Uterus (tissue), 4 donors: ENCODE measurements at places on chromosomes 2 and 18. TPM values are rescaled to one million over a fixed set of nuclear protein-coding genes. Genes with fewer than 3 reads are reported as not detected.

The SP100 gene
- 112 TPM for total RNA-seq

The RAX gene
- total RNA-seq, result not detected

The RNF144A gene
- total RNA-seq, result 103 TPM

The LMAN2L gene
- total RNA-seq, result 20.2 TPM

The GALNT14 gene
- total RNA-seq, result 0.58 TPM

The CD207 gene
- total RNA-seq, result 2.5 TPM

DNA sequence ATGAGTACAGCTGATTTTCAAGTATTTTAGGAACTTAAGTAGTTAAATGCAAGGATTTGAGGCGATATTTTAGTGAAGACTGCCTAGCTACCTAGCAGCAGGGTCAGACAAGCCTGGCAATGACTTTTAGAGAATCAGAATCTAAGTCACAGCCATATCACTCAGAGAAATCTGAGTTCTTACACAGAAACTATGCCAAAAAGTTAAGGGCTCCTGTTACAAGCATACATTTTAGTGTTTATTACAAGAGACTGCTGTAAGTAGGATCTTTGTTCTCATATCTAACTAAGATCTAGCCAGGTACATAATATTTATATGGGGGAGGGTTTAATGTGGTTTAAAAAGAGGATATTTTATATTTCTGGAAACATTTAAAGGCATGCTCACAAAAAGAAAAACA lies 37.5 kb downstream of the MAP4K3 start:
- no peaks in the 10 kb centered on the region for H3K36me3 ChIP-seq
- H3K27ac ChIP-seq, result no peak overlapping the region
- H3K27me3 ChIP-seq, result no peaks in the 10 kb centered on the region

- H3K4me3 ChIP-seq, result peak overlapping the region; percentile 15
- no peaks in the 10 kb centered on the region for H3K4me1 ChIP-seq
- no peak for DNase-seq
- H3K27me3 ChIP-seq, result no peaks in the 10 kb centered on the region
- no peaks in the 10 kb centered on the region for H3K36me3 ChIP-seq
- peak overlapping the region; percentile 56 for H3K27ac ChIP-seq
Observed at GRCh38 chr2:59019566-59020159, 778.5 kb upstream of the FANCL start.

DNA sequence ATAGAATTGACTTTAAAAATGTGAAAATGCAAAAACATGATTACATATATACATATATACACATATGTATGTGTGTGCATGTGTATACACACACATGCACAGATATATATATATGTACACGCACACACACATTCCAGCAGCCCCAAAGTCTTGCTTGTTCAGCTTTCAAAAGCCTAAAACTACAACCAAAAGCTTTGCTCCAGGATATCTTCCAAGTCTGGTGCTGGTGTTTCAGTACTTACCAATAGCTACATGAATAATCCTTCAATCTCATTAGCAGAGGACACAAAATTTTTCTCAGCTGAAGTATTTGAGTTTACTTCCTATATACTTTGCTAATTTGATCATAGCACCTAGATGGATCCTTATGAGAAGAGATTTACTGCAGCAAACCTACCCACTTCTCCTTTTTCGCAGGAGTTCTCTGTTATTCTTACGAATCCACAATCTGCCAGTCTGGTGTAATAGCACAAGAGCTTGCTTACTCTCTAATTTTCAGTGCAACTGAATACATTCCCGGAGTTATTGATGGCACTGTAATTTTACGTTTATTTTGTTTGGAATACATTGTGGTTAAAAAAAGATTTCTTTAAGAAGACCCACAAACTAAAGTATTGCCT lies 553.3 kb downstream of the ARHGAP15 start:
- H3K4me3 ChIP-seq, result no peak overlapping the region
- no peaks in the 10 kb centered on the region for H3K36me3 ChIP-seq
- DNase-seq, result no peak
- no peak overlapping the region for H3K27ac ChIP-seq
- no peaks in the 10 kb centered on the region for H3K27me3 ChIP-seq

DNA sequence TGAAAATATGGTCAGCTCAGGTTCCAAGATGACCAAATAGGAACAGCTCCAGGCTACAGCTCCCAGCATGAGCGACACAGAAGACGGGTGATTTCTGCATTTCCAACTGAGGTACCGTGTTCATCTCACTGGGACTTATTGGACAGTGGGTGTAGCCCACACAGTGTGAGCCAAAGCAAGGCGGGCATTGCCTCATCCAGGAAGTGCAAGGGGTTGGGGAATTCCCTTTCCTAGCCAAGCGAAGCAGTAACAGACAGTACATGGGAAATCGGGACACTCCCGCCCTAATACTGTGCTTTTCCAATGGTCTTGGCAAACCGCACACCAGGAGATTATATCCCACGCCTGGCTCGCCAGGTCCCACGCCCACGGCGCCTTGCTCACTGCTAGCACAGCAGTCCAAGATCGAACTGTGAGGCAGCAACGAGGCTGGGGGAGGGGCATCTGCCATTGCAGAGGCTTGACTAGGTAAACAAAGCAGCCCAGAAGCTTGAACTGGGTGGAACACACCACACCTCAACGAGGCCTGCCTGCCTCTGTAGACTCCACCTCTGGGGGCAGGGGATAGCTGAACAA lies 57.5 kb downstream of the WDPCP start:
- DNase-seq, result no peak
- no peaks in the 10 kb centered on the region for H3K27me3 ChIP-seq
- H3K4me3 ChIP-seq, result no peak overlapping the region
- H3K4me1 ChIP-seq, result no peaks in the 10 kb centered on the region

GRCh38 chr2:6301426-6301825 lies 564.3 kb downstream of the CMPK2 start:
- no peak for DNase-seq
- no peaks in the 10 kb centered on the region for H3K27me3 ChIP-seq
- H3K36me3 ChIP-seq, result no peaks in the 10 kb centered on the region
- H3K4me3 ChIP-seq, result no peak overlapping the region

DNA sequence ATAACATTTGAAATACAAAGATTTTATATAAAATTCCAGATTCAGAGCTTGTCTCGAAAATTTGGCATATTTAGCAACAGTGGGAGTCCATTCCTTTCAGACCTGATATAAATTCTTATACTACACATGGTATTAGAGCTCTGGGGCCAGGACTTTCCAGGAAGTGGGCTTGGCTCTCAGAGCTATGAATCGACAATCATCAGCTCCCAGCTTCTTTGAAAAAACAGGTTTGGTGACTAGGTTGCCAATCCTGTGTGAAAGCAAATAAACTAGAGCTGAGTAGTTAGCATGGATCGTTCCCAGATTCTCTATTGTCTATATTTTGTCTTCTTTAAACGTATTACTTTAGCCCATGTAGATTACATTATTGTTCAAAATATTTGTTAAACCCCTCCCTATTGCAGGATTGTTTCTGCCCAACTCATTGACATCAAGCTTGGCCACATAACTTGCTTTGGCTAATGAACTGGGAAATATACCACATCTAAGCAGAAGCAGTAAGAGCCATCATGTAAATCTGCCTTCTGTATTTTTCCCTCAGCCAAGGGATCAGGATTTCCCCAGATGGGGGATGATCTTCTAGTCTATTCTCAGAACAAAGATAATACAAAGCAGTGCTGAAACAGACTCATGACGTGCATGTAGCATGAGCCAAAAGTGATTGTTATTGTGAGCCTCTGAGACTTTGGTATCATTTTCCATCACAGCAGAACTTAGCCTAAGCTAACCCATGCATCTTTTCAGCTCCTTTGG lies 105.4 kb downstream of the KCNH7 start:
- H3K27me3 ChIP-seq, result no peaks in the 10 kb centered on the region
- H3K4me3 ChIP-seq, result no peak overlapping the region
- no peaks in the 10 kb centered on the region for H3K36me3 ChIP-seq
- no peaks in the 10 kb centered on the region for H3K4me1 ChIP-seq

DNA sequence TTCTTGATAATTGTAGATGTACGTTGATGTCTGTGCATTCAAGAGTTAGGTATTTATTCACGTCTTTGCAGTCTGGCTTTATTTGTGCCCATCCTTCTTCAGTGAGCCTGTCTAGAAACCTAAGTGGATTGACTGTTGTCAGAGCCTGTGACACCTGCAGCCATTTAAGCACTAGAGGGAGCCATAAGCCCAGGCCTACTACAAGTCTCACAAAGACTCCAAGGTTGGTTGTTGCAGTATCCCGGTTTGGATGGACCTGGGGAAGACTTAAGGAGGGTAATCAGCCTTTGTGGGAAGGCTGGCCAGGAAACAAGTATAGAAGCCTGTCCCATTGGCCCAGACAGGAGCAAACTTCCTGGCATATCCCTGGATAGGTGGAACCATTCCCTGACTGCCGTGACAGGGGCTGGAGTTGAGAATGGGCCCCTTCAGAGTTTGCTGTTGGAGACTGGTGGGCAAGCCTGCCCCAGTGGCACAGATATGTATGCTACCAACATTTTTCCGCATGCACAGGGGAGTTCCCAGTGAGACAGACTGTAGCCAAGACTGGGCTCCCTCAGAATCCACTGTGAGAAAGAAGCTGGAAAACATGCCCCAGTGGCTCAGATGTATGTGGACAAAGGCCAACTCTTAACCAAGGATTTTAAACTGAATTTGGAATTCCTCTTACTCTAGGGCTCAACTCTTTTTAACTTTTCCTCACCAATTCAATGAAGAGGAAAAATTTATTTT lies 9.3 kb upstream of the LRRC30 start:
- no peak for DNase-seq
- H3K4me1 ChIP-seq, result no peaks in the 10 kb centered on the region
- no peak overlapping the region for H3K27ac ChIP-seq
- H3K27me3 ChIP-seq, result no peaks in the 10 kb centered on the region
- H3K36me3 ChIP-seq, result no peaks in the 10 kb centered on the region
- no peak overlapping the region for H3K4me3 ChIP-seq

DNA sequence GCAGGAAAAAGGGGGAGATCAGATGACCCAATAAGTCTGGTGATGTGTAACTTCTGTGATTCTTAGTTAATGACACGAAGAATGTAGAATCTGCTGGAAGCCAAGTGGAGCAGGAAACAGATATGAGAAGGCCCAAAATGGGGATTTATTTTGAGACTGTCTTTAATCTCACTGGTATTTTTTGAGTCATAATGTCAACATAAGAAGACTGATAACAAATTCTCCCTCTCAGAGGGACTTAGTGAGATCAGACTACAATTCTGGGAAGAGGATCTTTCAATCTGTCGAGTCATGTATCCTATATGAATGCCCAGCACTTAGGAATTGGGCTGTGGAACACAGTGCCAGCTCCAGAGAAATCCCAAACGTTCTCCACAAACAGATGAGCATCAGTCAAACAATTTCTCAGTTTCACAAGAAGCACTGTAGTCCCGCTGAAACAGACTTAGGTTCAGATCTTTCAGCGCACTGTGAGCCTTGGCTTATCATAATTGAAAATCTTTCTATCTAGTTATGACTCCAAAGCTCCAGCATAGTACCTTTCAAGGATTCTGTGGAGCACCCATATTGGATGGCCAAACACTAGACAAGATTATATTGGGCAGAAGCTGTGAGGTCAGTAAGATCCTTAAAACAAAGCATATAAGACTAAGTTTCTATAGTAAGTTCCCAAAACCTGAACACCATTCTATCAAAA lies 738.2 kb downstream of the LRP1B start:
- H3K36me3 ChIP-seq, result no peaks in the 10 kb centered on the region
- no peak for DNase-seq
- no peaks in the 10 kb centered on the region for H3K4me1 ChIP-seq
- no peak overlapping the region for H3K27ac ChIP-seq
- H3K27me3 ChIP-seq, result no peaks in the 10 kb centered on the region

DNA sequence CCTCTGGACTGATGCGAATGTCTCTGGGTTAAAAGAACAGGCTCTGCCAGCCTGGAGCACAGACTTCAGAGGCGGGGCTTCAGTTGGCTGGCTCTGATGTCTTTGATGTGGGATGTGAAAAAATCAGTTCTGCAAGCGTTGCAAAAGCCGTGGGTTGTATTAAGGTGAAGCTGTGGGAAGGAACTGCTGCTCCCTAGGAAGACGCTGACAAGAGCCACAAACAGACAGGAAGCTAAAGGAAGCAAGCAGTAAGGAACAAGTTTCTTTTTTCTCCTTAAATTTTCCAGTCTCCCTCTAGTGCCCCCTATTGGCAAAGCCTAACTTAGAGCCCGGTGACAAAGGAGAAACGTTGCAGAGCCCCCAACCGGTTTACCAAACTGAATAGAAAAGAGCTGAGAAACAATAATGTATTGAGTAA lies 239.0 kb downstream of the CCDC178 start:
- H3K36me3 ChIP-seq, result no peaks in the 10 kb centered on the region
- no peak for DNase-seq
- H3K4me1 ChIP-seq, result no peaks in the 10 kb centered on the region

- no peak for DNase-seq
- no peak overlapping the region for H3K27ac ChIP-seq
- no peaks in the 10 kb centered on the region for H3K27me3 ChIP-seq
- no peaks in the 10 kb centered on the region for H3K36me3 ChIP-seq
- H3K4me1 ChIP-seq, result no peaks in the 10 kb centered on the region
Observed at GRCh38 chr18:59239642-59240041, 19.7 kb downstream of the GRP start.

DNA sequence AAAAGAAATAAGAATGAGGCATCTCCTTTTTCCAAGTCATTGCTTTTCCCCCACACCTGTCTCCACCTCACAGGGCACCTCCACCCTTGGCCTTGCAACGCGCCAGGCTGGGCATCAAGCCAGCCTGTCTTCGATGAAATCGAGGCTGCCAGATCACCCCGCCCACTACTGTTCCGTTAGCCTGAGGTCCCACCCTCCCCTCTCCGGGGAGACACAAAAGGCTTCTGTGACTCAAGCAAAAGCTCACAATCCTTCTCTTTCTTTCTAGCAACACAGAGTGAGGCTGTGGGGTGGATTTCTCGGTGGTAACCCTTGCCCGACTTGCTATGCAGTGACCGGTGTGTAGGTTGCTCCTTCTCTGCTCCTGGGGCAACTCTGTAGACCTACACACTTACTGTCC lies 9.9 kb downstream of the TNP1 start:
- DNase-seq, result no peak
- H3K27me3 ChIP-seq, result no peaks in the 10 kb centered on the region
- H3K4me3 ChIP-seq, result no peak overlapping the region
- H3K36me3 ChIP-seq, result no peaks in the 10 kb centered on the region

DNA sequence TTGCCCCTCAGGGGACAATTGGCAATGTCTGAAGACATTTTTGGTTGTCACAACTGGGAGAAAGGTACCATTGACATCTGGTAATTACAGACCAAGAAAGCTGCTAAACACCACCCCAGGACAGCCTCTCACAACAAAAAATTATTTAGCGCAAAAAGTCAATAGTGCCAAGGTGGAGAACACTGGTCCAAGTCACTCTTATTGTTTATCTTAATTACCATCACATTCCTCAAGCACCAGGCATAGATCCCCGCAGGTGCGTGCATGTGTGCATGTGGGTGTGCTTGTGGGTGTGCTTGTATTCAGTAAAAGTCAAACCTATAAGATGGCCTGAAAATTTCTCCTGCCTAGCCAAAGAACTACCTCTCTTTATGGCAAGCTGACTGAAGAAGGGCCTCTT lies 74.9 kb upstream of the WDR75 start:
- H3K4me3 ChIP-seq, result no peak overlapping the region
- H3K27ac ChIP-seq, result no peak overlapping the region
- H3K27me3 ChIP-seq, result no peaks in the 10 kb centered on the region

- no peaks in the 10 kb centered on the region for H3K36me3 ChIP-seq
- no peaks in the 10 kb centered on the region for H3K27me3 ChIP-seq
- no peak for DNase-seq
- H3K27ac ChIP-seq, result no peak overlapping the region
Observed at GRCh38 chr18:2192562-2192961, 378.7 kb downstream of the METTL4 start.

- no peaks in the 10 kb centered on the region for H3K27me3 ChIP-seq
- H3K27ac ChIP-seq, result no peak overlapping the region
- DNase-seq, result no peak
- H3K4me1 ChIP-seq, result no peaks in the 10 kb centered on the region
- no peak overlapping the region for H3K4me3 ChIP-seq
Observed at GRCh38 chr2:39738936-39739335, 40.1 kb downstream of the THUMPD2 start.

- DNase-seq, result no peak
- H3K4me3 ChIP-seq, result no peak overlapping the region
- no peak overlapping the region for H3K27ac ChIP-seq
Observed at GRCh38 chr2:233329489-233330135, 22.0 kb downstream of the SAG start.
